ENCODE measurements at places on chromosomes 7 and 10.

GRCh38 chr7:127718340-127718679 is 66.3 kb downstream of the SND1 start:
- DNase-seq: no peak

DNA sequence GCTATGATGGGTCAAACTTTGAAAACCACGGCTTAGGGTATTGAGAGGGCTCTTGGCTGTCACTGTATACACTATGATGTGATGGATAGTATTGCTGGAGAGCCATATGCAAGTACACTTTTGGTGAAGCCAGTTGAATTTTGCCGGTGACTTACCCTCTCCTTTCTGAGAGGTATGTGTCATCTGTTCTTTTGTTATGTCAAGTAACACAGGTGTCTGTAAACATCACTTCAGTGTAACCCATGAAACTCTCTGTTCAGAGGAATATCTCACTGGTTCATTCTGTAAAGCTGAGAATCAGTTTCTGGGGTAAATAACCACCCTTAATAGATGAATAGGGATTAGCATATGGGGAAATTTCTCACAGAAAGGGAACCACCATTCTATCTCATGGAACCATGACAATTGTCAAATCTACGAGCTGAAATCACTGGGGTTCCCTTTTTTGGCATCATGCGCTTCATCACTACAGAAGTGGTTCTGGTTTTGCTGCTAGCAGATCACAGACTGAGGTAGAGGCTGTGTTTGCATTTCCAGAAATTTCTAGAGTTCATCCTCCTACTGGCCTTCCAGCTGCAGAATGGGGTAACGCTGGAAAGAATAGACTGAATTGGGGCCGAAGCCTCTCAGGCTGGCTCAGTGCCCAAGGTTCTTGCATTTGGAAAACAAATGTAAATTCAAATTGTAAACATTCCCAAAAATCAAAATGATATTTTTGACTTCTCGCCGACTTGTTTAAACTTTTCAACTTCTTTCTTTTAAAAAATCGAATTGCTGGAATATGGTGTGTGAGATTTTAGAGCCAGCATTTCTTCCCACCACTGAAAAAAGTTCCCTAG is 83.3 kb upstream of the CREB5 start:
- no peak for DNase-seq

GRCh38 chr10:10967029-10967428 is 50.6 kb upstream of the CELF2 start:
- DNase-seq: no peak

GRCh38 chr7:1666823-1667565 is 3.1 kb upstream of the ELFN1 start:
- DNase-seq: peak; percentile 56

- DNase-seq: no peak
Observed at GRCh38 chr7:152086513-152086912, 61.0 kb downstream of the GALNT11 start.

DNA sequence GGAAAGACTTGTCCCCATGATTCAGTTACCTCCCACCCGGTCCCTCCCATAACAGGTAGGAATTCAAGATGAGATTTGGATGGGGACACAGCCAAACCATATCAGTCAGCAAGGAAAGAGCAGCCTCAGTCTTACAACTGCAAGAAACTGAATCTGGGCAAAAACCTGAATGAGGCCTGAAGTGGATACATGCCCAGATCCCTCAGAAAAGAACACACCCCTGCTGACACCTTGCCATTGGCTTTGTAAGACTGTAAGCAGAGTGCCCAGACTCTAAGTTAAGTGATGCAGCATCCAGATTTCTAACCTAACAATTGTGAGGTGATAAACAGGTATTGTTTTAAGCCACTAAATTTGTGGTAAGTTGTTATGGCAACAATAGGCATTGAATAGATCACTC is 670.8 kb downstream of the SORCS1 start:
- DNase-seq: no peak
